NCI-H2107 (cell line): ENCODE measurements at places on chromosomes 4 and X.

DNA sequence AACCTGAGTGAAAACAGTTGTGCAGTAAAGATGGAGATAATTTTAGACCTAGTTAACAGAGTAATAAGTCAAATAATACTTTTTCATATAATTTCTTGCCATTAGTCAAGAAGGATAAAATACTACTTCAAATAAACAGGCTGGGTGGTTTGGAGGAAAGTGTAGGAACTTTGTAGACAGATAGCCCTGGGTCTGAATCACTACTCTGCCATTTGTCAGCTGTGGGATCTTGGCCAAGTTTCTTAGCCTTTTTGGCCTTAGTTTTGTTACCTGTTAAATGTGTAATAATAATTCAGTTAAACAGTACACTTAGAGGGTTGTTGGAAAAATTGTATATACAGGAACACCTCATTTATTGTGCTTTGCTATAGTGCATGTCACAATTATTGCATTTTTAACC lies 163.7 kb downstream of the NPNT start:
- DNase-seq = no peak

GRCh38 chr4:160136021-160136420 lies 1033.1 kb downstream of the RAPGEF2 start:
- no peak for DNase-seq

DNA sequence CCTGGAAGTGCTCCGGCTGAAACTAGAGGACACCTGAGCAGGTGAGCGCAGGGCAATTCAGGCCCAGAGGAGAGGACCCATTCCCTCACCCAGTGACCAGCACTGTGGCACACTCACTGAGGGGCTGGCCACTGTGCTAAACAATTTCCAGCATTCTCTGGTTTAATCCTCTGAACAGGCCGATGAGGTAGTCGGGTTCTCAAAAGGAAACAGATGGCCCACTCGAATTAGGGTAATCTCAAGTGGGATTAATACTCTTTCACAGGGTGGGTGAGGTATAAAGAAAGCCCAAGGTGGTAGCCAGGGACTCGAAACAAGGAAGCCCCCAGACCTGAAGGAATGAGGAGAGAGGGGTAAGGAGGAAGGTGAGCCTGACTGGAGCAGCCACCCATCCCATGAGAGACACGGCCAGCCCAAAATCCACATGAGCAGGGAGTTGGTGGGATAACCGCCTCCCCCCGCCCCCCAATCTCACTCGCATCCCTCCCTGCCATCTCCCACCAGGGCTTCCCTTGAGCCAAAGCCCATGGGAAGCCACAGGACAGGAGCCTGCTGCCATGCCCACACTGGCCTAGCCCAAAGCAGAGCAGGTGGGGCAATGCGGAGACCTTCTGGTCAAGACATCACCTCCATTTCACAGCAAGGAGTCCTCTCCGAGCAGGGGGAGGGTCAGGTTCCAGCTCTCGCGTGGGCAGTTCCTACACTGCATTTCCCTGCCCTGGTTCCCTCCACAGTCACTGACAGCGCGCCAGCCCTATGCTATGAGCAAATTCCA lies 55.0 kb downstream of the SH3KBP1 start:
- no peak for DNase-seq

- no peak for DNase-seq
These were observed 44.2 kb downstream of the SH3RF1 start for GRCh38 chr4:169226565-169226964.

DNA sequence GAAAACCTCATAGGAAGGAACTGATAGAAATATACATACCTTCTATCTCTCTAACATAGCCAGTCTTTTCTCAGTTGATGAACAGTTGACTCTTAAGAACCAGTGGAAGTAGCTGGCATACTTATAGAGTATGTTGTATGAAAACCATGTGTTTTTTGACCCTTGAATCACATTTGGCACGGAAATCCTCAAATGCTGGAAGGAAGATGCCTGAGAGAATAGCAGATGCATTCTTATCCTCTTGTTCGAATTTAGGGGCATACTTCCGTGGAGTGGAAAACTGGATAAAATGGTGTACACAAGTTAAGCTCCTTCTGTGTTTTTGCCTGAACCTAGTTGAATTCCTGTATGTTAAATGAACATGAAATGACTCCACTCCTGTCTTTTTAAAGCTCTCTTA lies 145.5 kb downstream of the PCDH7 start:
- no peak for DNase-seq

DNA sequence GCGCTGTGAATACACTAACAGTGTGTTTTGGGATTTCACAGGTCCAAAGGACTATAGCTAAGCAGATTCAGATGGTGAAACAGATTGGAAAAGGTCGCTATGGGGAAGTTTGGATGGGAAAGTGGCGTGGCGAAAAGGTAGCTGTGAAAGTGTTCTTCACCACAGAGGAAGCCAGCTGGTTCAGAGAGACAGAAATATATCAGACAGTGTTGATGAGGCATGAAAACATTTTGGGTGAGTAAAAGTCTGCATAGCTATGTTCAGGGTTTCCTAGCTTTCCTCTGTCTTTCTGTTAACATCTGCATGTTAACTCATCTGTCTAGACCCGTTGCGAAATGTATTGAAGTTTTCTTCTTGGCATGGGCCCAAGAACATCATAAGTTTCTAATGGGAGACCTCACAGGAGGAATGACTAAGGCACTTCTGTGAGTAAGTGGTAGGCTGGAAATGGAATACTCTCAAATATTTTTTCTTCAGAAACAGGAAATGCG lies 372.1 kb downstream of the BMPR1B start:
- no peak for DNase-seq

- no peak for DNase-seq
These were observed 126.1 kb downstream of the NAA11 start for GRCh38 chr4:79199743-79200142.

- no peak for DNase-seq
These were observed 120.8 kb downstream of the RASL11B start for GRCh38 chr4:52982946-52983340.

DNA sequence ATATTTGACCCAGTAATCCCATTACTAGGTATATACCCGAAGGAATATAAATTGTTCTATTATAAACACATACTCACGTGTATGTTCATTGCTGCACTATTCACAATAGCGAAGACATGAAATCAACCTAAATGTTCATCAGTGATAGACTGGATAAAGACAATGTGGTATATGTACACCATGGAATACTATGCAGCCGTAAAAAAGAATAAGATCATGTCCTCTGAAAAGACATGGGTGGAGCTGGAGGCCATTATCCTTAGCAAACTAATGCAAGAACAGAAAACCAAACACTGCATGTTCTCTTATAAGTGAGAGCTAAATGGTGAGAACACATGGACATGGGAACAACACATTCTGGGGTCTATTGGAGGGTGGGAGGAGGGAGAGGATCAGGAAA lies 36.5 kb downstream of the NUDT9 start:
- no peak for DNase-seq

DNA sequence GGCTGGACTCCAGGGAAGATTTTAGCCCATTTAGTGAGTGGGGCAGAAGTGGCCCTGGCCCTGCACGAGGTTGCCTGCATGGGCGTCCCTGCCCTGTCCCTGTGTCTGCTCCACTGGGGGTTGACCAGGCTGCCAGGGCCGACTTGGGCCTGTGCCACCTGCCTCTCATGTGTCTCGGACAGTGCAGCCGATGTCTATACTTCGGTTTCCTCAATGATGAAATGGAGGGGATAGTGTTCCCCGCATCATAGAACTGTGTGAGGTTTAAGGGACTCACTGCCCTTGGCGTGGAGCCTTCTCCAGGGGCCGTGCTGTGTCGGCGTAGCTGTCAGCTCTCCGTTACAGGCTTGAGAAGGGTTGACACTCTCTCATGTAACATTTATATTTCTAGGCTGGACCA lies 27.0 kb upstream of the MSANTD1 start:
- DNase-seq = no peak

- DNase-seq = peak; percentile 1
These were observed 59.4 kb downstream of the POLR2B start for GRCh38 chr4:57037982-57038604.

GRCh38 chr4:36215627-36216026 lies 28.7 kb downstream of the ARAP2 start:
- no peak for DNase-seq

DNA sequence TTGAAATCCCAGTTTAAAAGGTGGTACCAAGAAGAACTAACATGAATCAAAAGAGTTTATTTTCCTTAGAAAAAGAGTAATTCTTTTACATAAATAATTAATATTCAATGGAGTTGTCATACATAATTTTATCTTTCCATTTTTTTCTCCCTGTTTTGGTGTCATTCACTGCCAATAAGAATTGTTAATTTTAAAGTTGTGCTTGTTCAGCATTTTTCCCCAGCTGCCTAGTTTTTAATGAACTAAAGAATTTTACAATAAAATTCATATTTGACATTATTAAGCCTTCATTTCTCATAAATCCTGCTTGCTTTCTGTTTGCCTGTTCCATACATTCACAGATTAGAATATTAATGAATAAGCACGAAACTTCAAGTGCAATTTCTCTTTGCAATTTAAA lies 393.6 kb downstream of the GRXCR1 start:
- DNase-seq = no peak

GRCh38 chr4:57100979-57101651 lies 9.1 kb downstream of the IGFBP7 start:
- no peak for DNase-seq

- no peak for DNase-seq
These were observed 21.9 kb upstream of the ETDC start for GRCh38 chrX:135287266-135287823.

DNA sequence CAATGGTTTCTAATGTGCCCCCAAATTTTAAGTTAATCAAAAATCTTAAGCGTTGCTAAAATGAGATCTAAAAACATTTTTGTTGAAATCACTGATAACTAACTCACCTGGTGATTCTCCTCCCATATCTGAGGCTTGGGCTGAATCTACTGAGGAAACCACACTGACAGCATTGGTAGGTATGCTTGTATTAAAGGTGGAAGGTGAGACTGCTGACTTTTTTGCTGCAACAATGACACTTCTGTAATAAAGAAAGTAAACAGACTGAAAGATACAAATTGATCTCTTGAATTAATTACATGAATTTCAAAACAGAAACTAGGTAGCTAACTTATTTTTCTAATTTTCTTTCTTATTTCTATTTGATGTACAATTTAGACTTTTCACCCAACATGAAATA lies 198.1 kb downstream of the LRBA start:
- DNase-seq = no peak

DNA sequence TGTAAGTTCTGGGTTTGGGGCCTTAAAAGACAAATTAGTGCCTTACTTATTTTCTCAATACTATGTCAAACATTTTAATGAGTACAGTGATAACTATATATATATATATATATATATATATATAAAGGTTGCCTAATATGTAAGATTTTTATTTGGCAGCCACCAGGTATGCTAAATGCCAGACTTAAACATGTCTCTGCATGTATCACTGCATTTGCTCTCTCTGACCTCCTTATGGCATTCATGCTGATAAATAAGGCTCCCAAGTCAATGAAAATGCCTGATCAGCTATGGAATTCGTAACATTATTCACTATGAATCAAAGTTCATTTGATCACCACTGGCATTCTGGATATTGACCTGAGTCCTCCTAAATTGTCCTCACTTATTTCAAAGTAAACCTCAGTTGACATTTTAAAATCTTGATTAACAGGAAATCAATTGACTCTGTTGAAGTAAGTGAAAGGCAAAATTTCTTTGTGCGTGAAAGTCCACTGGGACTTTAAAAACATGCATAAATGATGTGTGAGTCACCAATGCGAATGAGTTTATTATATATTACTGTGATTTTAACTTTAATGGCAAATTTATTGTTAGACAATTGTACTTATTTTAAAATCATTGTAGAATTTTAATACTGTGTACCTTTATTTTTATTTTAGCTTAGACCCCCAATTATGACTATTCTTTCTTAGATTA lies 29.2 kb upstream of the AREG start:
- no peak for DNase-seq

DNA sequence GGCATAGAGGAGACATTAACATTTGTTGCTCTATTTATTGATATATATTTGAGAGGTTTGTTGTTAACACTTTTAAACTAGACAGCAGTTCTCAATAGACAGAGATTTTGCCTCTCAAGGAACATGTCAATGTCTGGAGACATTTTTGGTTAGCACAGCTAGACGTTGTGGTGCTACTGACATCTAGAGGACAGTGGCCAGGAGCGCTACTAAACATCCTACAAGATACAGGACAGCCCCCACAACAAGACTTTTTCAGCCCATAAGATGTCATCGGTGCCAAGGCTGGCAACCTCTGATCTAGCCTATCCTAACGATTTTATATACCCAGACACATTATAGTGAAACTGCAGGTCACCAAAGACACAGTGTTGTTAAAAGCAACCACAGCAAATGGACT lies 18.4 kb upstream of the CTSO start:
- DNase-seq = no peak

GRCh38 chr4:20403290-20403689 lies 151.6 kb downstream of the SLIT2 start:
- no peak for DNase-seq

GRCh38 chrX:19772096-19772821 lies 115.1 kb downstream of the SH3KBP1 start:
- DNase-seq = no peak

- DNase-seq = no peak
These were observed 66.2 kb upstream of the FRAS1 start for GRCh38 chr4:77990904-77991358.

- DNase-seq = no peak
These were observed 37.5 kb downstream of the PNPLA4 start for GRCh38 chrX:7889680-7890079.

- no peak for DNase-seq
These were observed 118.8 kb upstream of the AFF2 start for GRCh38 chrX:148381603-148382002.

DNA sequence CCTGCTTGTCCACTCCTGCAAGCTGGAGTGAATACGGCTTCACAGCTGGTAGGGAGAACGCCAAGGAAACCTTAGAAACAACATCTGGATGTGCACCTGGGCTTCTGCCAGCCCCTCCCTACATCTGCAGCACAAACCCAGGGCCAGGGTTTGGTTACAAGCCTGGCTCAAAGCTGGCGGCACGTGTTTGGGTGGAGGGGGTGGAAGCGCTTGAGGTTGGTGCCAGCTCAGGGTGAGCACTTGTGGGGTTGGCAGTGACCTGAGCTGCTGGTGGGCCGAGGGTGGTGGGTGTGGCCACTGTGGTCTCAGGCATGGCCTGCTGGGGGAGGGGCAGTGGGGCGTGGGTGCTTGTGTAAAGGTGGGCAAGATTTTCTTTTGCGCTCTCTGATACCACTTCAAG lies 15.6 kb downstream of the ELF4 start:
- no peak for DNase-seq
